Activated CD4-positive, alpha-beta T cell treated with anti-CD3 and anti-CD28 coated beads for 24 hours (primary cell): ENCODE measurements at places on chromosomes 5 and 9.

GRCh38 chr5:128084228-128085167 is 932 bp downstream of the SLC12A2 start:
- DNase-seq: peak; percentile 39

- no peak for DNase-seq
These were observed 30.4 kb upstream of the FABP6 start for GRCh38 chr5:160198841-160199409.

- no peak for DNase-seq
These were observed 208.4 kb downstream of the CD180 start for GRCh38 chr5:66987949-66988838.

- no peak for DNase-seq
These were observed 9.6 kb upstream of the NSD1 start for GRCh38 chr5:177123789-177124485.

DNA sequence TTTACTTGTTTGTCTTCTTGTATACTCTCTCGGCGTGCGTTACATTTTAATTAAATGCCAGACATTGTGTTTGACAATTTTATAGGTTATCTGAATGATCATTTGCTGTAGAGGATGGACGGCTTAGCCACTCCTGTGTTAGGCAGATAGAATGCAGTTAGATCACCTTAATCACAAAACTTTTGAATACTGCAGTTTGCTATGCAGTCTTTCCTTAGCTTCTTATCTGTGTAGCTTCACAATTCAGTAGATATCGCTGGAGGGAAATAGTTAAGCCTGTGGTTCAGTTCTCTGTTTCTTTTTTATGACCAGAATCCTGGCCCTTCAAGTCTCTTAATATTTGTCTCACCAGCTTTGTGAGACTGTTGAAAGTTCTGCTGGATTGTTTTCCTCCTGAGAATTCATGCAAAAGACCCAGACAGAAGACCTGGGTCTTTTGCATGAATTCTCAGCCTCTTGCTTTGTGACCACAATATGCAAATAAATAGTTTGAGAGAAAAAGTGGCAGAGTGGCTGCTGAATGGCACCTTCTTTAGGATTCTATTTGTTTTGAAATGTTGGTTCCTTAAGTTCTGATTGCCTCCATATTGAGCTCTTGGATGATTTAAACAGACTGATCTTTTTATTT is 40.2 kb downstream of the RASA1 start:
- DNase-seq: no peak

DNA sequence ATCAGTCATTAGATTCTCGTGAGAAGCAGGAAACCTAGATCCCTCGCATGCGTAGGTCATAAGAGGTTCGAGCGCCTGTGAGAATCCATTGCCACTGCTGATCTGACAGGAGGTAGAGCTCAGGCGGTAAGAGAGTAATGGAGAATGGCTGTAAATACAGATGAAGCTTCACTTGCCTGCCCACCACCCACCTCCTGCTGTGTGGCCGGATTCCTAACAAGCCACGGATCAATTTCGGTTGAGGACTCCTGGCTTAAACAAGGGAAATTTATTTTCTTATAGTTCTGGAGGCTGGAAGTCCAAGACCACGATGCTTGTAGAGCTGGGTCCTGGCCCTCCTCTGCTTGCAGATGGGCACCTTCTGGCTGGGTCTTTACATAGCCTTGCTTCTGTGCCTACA is 200.4 kb downstream of the PCSK5 start:
- DNase-seq: no peak

DNA sequence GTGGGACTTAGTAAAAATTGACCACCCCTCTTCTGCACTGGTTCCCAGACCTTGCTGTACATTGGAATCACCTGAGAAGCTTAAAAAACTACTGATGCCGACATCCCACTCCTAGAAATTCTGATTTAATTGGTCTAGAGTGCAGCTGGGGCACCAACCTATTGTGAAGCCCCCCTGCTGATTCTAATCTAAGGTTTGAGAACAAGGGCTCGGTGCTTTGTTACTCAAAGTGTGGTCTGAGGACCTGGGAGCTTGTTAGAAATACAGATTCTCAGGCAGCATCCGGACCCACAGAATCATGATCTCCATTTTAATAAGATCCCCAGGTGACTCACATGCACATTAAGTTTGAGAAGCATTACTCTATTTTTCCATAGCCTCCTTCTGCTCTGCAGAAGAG is 57.8 kb upstream of the LPAR1 start:
- DNase-seq: no peak

GRCh38 chr9:109013679-109014607 is 644 bp upstream of the CTNNAL1 start:
- DNase-seq: no peak

DNA sequence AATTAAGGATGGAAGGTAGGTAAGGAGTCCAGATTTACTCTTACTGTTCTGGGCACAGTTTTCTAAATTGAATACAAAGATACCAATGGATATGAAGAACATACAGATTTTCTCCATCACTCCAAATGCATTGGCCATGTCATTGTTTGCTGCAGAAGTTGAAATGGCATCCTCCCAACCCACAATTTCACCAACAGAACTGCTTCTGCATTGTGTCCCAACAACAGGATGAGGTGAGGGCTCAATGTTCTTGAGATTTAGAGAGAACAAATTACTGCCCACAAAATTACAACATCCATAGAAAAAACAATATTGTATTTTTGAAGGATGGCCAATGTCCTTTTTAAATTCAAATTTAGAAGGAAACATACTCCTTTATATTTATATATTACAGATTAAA is 88.9 kb downstream of the NUDT12 start:
- DNase-seq: no peak

DNA sequence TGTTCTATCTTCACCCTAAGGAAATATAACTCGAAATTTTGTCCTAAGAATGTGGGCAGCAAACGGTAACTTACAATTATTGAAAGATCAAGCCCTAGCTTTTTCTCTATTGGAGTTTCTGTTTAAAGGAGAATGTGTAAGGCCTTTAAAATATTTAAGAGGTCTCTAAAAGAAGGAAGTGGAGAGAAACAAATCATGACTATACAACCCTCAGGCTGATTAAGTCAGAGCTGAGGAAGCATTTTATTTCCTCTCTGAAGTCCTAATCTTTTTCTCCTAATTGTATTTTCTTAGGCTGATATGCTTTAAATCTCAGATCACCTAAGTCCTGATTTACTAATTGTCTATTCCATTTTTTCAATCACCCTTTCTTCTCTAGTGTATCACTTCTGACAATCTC is 1708.8 kb upstream of the C9orf72 start:
- no peak for DNase-seq

- DNase-seq: no peak
These were observed 426.2 kb upstream of the BRINP1 start for GRCh38 chr9:119795395-119795794.

DNA sequence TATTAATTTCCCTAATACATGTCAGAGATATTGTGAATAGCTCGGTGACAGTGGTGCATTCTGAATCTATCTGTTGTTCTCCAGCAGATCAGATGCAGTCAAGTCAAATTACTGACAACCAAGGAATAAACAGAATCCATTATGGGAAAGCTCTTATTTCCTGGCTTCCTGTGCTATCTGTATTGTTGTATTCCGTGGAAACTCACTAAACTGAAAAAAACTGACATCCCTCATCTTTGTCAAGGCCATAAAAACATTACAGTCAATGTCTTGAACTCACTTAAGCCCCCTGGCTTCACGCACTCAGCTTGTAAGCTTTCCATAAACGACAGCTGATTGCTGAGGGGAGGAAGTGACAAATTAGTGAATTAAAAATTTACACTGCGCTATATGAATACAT is 245.9 kb downstream of the CTNND2 start:
- DNase-seq: no peak

GRCh38 chr9:447230-448025 is 232.8 kb downstream of the DOCK8 start:
- peak; percentile 24 for DNase-seq

- DNase-seq: no peak
These were observed 131.1 kb downstream of the OLFM1 start for GRCh38 chr9:135218331-135219225.

- no peak for DNase-seq
These were observed 127.7 kb upstream of the RAD23B start for GRCh38 chr9:107155244-107155817.

GRCh38 chr5:138445547-138446271 is 6.9 kb downstream of the REEP2 start:
- no peak for DNase-seq

DNA sequence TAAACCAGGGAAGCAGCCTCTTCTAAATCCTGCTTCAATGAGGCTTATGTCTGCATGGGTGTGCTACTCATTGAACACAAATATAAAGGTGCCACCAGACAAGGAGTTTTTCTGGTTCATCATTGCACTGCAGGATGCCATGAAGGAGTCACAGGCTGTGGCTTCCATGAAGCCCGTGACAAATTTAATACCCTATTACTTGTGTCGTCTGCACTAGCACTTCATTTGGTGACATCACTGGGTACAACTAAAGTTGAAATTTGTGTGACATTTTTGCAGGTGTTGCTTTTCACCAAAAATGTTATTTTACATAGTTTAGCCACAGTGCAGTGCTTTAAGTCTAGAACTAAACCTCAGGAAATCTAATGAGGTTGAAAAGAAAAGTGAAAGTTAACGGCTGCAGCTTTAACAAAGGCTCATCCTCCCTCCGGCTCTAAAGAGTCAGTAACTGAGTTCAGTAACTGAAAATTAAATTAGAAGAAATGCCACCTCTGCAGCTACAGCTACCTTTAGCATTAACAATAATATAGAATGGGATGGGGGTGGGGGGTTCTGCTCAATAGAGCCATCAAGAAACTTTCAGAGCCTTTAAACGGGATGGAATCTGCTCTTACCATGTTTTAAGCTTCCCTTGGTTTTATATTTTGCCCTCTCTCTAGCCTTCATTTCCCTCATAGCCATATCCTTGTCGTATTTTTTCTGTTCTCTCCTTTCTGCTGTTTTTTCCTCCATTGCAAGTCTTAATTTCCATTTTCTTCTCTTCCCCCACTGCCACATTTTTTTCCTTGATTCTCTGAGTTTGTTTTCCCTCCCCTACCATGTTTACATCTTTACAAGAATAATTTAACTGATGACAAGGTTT is 233.8 kb upstream of the TMEM161B start:
- DNase-seq: no peak

GRCh38 chr5:81842795-81843398 is 92.0 kb upstream of the SSBP2 start:
- DNase-seq: no peak

DNA sequence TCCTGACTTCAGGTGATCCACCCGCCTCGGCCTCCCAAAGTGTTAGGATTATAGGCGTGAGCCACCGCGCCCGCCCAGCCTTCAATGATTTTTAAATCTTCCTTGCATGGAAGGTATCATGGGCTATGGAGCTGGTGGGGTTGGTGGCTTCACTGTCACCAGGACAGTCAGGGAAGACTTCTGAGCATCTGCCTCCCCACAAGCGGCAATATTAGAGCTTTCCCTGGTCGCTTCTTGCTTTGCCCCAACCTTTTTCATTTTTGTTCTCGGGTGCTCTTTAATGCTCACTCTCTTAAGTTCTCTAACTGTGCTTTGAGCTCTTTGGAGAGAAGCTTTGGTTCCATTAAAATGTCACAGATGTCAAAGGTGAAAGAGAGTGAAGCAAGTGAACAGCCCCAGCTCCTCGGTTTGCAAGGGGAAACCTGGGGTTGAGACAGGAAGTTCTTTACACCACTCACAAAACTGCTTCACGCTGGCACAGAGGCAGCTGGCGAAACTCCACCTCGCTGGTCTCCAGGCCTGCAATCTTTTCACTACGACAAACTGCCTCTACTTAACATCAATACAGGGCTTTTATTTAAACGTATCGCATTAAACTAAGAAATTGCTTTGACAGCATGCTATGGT is 142.5 kb upstream of the RETREG1 start:
- no peak for DNase-seq

GRCh38 chr9:77023726-77024125 is 4.3 kb downstream of the FOXB2 start:
- no peak for DNase-seq

- DNase-seq: no peak
These were observed 3.8 kb upstream of the ELAVL2 start for GRCh38 chr9:23829580-23830475.

- DNase-seq: no peak
These were observed 88.7 kb upstream of the SHB start for GRCh38 chr9:38157711-38158110.

DNA sequence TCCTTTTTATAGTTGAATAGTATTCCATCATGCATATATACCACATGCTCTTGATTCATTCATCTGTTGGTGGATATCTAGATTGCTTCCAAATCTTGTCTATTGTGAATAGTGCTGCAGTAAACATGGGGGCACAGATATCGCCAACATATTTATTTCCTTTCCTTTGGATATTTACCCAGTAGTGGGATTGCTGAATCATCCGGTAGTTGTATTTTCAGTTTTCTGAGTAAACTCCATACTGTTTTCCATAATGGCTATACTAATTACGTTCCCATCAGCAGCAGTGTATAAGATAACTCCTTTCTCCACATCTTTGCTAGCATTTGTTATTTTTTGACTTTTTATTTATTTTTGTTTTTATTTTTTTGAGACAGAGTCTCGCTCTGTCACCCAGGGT is 3.3 kb downstream of the SNX2 start:
- DNase-seq: no peak

- DNase-seq: no peak
These were observed 37.7 kb downstream of the PCDHAC2 start for GRCh38 chr5:141003791-141004611.

DNA sequence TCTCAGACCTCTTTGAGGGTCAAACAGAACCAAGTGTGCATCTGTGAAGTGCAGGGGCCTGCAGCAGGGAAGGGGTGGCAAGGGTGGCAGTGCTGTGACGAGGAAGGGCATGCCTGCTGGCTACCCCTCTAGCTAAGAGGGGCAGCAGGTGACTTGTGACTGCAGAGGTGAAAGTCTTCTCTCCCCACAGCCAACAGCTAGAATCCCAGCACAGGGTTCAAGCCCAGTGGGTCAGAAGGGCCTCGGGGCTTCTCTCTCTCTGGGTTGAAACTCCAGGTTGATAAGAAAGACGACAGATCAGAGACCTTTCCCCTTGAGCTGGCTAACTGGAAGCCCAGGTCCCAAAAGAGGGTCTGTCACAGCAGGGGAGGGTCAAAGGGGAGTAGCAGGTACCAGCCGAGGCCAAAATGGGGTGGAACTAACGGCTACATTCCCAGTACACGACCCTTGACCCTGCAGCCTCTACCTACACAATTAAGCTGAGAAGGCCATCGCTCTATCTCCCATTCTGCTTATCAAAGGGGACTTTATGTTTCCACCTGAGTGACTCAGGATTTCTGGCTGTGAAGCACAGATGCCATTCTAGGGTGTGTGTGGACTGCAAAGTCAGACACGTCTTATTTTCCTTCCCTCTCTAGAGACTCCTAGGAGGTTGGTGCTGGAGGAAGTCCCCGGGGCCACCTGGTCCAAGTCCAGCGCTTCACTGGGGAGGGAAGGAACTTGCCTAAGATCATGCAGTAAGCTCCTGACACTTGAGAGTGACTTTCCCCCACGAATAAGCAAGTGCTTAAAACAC is 14.6 kb downstream of the ANKS6 start:
- DNase-seq: no peak

- DNase-seq: no peak
These were observed 5.9 kb downstream of the PDLIM7 start for GRCh38 chr5:177491429-177491945.
